ENCODE measurements at places on chromosomes 6 and 20. TPM values are rescaled to one million over a fixed set of nuclear protein-coding genes. Genes with fewer than 3 reads are reported as not detected.

DNA sequence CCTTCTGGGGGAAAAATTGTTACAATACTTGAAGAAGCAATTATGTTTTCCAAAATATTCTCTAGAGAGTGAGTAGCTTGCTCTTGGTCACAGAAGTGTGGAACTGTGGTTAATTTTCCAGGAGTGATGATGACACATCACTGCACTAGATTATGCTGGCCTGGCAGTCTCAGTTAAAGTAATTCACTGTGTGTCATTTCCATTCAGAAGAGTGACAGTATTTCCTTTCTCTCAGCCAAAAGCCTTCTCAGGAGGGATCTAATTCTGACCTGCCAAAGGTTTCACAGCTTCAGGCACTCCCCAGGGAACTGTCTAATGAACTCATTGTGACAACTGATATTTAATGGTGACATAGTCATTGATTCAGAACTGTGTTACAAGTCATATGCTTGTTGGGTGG lies 517.5 kb downstream of the TBC1D32 start:
- DNase-seq, result no peak

DNA sequence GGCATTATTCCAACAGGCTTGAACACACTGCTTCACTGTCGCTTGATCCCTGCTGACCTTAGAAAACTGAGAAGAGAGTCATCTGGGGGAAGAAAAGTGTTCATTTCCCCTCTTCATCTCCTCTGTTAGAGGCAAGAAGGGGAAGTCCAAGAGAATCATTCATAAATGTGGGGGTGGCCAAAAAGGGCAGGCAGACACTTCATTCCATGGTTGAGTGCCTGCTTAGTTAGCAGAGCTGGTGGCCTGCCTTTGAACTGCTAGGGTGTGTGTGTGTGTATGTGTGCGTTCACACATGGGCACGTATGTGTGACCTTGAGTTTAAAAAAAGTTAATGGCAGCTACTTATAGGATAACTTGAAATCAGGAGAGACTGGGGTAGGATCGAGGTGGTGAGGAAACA lies 39.4 kb upstream of the RFPL4B start:
- DNase-seq, result no peak

- no peak for DNase-seq
Measured at GRCh38 chr6:156430386-156430785, 346.8 kb upstream of the ARID1B start.

GRCh38 chr20:58023781-58024180 lies 204.7 kb downstream of the ANKRD60 start:
- DNase-seq, result no peak

- no peak for DNase-seq
Measured at GRCh38 chr6:38136547-38136946, 317.0 kb downstream of the ZFAND3 start.

DNA sequence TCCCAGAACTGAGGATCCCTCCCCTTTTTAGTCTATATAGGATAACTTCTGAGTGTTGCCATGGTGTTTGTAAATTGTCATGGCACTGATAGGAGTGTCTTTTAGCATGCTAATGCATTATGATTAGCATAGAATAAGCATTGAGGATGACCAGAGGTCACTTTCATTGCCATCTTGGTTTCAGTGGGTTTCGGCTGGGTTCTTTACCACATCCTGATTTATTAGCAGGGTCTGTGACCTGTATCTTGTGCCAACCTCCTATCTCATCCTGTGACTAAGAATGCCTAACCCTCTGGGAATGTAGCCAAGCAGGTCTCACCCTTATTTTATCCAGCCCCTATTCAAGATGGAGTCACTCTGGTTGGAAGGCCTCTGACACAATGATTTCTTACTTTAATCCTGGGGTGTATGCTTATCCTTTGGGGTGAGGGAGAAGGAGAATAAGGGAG lies 19.6 kb downstream of the WFDC2 start:
- peak; percentile 88 for DNase-seq

GRCh38 chr20:62359491-62360121 lies 7.5 kb downstream of the LAMA5 start:
- no peak for DNase-seq

- no peak for DNase-seq
Measured at GRCh38 chr20:24766143-24766527, 182.9 kb upstream of the CST7 start.

DNA sequence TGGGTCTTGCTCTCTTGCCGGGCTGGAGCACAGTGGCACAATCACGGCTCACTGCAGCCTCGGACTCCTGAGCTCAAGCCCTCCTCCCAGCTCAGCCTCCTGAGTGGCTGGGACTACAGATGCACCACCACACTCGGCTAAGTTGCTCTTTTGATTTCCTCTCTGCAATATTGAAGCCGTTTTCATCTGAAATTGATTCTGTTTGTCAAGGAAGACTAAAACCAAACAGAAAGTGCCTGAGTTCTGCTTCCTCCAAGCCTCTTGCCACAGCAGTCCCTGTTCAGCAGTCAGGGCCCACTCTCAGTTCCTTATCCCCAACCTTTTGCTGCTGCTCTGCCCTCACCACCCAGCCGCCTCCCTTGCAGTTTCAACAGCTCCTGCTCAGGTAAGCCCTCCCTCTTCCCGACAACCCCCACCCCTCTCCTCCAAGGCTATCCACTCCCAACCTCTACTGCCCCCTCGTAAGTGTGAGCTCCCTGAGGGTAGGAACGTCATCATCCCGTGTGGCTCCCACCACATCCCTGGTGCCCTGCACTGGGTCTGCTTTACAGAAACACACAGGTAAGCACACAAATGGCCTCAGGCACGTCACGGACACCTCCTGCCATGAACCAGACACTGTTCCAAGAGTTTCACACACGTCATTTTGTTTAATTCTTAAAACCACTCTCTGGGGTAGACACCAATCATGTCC lies 70.7 kb upstream of the TAB2 start:
- no peak for DNase-seq

DNA sequence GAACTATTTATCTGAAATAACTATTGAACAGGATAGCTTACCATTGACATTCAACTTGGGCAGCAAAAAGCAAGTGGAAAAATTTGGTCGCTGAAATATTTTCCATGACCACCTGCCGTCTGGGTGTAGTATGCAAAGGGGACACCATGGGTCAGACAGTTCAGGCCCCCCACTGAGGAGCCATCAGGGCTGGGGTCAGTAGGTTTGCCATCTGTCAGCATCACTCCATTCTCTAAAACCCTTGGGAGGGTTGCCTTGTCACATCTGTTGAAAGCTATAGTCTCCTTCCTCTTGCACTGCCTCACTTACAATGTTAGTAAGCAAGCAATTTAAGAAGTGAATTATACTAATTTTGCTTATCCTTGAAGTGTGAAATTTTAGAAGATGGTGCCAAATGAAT lies 44.9 kb downstream of the NRN1 start:
- no peak for DNase-seq

GRCh38 chr6:47256361-47256760 lies 53.3 kb downstream of the TNFRSF21 start:
- no peak for DNase-seq

- peak; percentile 66 for DNase-seq
Measured at GRCh38 chr20:63978319-63979228, 868 bp downstream of the SAMD10 start.

GRCh38 chr6:70547313-70547712 lies 19.4 kb upstream of the SDHAF4 start:
- no peak for DNase-seq

GRCh38 chr6:5287966-5288297 lies 26.6 kb downstream of the FARS2 start:
- DNase-seq, result no peak

- DNase-seq, result no peak
Measured at GRCh38 chr20:45621593-45621992, 7.9 kb upstream of the WFDC10A start.

DNA sequence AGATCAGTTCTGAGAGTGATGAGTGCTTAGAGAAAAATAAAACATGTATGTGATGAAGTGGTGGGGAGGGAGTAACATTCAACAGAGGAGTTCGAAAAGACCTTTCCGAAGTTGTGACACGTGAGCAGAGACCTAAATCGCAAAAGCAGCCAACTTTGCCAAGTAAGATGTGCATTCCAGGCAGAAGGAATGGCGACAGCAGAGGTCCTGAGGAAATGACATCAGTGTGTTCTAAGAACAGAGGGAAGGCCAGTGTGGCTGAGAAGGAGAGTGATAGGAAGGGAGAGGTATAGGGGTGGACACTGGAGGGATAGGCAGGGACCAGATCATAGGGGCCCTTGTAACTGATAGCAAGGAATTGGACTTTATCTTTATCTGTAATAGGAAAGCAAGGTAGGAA lies 51.3 kb downstream of the ADAT2 start:
- DNase-seq, result no peak

DNA sequence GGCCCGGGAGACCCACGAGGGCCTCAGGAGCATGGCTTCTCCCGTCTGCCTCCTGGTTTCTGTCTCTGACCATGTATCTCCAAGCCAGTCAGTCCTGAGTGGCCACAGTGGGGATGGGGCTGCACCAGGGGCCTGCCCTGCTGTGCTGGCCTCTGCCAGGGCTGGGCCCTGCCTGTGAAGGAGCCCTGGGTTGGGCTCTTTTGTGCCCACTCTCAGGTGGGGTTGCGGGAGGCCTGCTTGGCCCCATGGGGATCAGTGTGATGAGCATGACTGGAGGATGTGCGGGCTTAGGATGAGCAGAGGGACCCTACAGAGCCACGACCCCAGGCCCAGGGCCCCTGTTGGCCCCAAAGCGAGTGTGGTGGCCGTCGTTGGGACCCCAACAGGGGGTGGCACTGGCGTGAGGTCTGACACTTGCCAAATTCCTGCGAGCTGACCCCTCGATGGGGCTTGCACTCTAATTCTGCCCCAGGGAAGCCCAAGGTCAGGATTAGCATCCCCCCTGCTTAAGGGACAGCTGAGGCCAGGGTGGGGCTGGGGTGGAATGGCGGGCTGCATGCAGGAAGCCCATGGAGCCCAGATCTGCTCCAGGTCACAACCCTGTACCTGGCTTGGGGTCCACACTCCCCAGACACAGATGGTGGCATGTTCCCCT lies 90.0 kb upstream of the BHLHE23 start:
- no peak for DNase-seq

- no peak for DNase-seq
Measured at GRCh38 chr6:43911354-43912115, 141.5 kb downstream of the VEGFA start.

DNA sequence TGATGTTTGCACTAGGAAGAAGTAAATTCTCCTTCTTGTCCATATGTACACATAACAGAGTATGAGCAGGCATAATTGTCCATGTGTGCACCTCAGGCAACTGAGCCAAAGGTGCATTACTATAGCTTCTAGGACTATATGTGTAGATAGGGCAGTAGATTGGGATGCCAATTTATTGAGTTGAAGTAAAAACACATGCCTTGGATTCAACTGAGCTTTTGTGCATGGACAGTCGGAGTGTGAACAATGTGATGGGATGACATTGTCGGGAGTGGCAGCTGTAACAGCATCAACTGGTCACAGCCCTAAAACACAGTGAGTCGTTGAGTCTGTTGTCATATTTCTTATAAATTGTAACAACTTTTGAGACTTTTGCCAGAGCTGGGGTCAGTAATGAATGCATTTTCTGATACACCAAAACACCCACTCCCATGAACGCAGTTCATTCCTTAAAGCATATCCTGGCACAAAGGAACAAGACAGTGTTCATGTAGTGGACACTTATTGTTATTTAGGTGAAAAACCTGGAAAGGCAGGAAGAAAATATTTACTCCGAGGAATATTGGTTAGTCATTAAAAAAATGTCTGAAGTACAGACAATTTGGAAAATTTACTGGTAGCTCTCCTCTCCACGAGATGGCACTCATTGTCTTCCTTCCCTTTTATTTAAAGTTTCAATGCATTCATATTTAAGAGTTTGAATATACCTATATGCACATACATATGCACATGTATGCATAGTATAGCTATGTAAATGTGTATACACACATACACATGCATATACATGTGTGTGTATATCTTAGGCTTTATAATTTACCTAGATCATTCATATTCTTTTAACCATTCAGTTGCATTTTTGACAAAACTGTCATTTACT lies 302.0 kb upstream of the STXBP5 start:
- no peak for DNase-seq

DNA sequence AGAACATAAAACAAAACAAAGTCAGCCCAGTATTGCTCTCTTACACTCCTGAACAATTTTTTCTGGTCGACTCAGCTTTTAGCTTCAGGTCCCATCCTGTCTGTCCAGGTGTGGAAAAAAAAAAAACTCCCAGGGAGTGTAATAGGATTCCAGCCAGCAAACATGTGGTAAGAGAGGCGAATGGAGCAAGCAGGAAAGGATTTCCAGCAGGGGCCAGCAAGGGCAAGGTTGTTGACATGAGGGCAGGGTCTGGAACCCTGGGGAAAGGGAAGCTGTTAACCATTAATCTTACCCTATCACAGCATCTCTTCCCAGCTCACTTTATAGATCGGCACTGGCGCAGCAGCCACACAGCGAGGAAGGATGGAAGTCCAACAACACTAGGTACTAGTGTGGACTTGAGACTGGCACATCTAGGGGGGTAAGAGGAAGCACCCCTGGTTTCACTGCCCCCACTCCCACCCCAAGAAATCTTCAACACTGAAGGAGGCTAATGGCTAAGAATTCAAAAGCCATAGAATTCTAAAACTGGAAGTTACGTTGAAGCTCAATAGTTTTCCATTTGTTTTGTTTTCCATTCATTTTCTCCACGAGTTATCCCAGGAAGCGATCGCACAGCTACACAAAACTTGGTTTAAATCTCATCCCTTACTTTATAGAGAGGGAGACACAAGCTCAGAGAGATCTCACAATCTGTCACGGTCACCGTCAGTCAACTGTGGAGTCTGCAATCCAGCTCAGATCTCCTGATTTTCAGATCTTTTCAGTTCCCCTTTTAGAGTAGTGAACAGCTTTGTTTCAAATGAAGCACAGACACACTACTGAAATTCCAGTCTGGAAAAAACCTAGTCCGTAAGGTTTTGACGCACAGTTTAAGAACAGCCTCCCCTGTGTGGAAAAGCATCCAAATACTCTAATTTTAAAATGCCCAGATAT lies 53.3 kb downstream of the SLC22A23 start:
- DNase-seq, result peak; percentile 81

DNA sequence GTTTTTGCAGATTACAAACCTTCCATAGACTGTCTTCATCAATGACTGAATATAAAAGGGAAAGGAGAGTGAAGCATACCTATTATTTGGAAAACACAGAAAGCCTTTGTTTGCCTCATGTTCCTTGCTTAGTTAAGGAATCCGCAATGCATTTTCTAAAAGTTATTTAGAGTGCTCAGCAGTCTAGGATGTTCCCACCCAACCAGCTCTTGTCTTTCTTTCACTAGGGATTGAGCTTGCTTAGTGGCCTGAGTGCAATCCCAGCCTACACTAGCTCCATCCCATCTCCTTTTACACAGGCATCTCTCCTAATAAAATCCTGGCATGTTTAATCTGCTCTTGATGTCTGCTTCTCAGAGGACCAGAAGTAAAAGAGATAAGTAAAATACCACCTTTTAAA lies 850.5 kb upstream of the GJE1 start:
- no peak for DNase-seq

Gene TPX2
- 51.2 TPM for polyA plus RNA-seq

Gene TPBG
- 95.2 TPM for polyA plus RNA-seq

Gene PAX1
- polyA plus RNA-seq, result not detected

Gene LGSN
- polyA plus RNA-seq, result not detected

Gene LRRN4
- polyA plus RNA-seq, result 0.33 TPM

Gene CCR6
- polyA plus RNA-seq, result not detected

Gene SEL1L2
- polyA plus RNA-seq, result not detected

All from mammary epithelial cell (primary cell).